WTC11 (cell line): ENCODE measurements at places on chromosomes 2 and 18. TPM values are rescaled to one million over a fixed set of nuclear protein-coding genes. Genes with fewer than 3 reads are reported as not detected.

DNA sequence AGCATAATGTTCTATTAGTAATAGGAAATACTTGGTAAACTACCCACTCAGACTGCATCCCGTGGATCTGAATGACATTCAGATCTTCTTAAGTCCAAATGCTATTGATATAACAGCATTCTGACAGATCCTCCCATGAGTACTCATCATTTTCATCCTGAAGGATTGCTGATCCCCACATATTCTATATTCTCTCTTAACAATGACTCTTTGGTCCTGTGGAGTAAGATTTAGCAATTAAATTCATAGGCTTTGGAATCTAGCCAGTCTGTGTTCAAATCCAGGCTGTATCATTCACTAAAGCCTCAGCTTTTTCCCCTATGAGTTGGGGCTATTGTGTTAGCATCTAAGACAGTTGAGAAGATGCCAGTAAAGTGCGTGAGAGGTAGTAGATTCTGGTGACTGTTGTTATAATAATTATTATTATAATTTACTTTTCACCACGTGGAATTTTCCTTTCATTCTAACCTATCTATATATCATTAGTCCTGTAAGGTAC, 591.3 kb upstream of the SYT4 start:
- DNase-seq = no peak

- DNase-seq = no peak
These were observed 2.4 kb downstream of the CYP27C1 start for GRCh38 chr2:127217470-127218325.

- DNase-seq = no peak
These were observed 636.8 kb upstream of the LINC00305 start for GRCh38 chr18:64785686-64786085.

- DNase-seq = no peak
These were observed 135.2 kb downstream of the BARD1 start for GRCh38 chr2:214674278-214674677.

GRCh38 chr2:151422917-151423439, 13.3 kb downstream of the RIF1 start:
- DNase-seq = no peak

GRCh38 chr18:34760444-34760843, 50.3 kb downstream of the DTNA start:
- no peak for DNase-seq

ZNF2 gene
- 2.4 to 3.5 TPM (median 3.4 TPM) in 3 replicates for total RNA-seq

CHRNA1 gene
- not detected in 3 replicates for total RNA-seq

YES1 gene
- 89.7 to 113 TPM (median 96.6 TPM) in 3 replicates for total RNA-seq
